ENCODE measurements at places on chromosomes 5 and 9.

GRCh38 chr9:104971511-104971910 lies 43.6 kb upstream of the ABCA1 start:
- no peak for DNase-seq

GRCh38 chr9:93874242-93874641 lies 80.9 kb downstream of the BARX1 start:
- DNase-seq, result no peak

DNA sequence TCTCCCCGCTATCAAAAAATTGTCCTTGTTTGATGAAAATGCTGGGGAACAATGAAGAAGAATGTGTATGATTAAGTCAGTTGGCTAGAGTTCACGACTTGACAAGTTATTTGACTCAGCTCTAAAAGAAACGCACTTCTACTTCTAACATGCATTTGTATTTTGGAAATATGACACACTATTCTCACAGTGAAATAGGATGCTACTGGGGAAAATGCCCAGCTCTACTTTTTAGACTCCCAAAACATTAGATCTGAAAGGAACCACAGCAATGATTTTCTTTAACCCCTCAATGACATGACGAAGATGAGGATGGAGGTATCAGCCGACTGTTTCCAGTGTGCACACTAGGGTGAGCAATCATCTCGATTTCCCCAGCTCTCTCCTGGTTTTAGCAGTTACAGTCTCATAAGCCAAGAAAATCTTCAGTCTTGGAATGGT lies 83.6 kb upstream of the PCSK1 start:
- no peak for DNase-seq

- DNase-seq, result no peak
Measured at GRCh38 chr9:92911511-92912475, 34.0 kb upstream of the ZNF484 start.

DNA sequence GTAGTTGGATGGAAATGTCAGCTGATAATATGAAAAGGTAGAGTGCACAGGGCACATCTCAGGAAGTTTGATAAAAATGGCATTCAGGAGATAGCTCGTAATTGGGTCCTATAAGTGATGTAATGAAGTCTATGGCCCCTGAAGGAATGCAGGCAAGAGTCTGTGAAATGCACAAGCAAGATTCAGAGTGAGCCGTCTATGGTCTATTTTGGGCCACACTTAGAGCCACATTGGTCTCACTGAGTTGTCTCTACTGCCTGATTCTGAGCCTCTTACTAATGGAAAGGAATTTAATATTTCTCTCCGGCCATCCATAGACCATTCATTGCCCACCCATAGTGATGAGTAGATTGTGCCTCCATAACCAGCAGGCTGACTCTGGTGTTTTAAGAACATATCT lies 111.3 kb upstream of the KCNN2 start:
- DNase-seq, result no peak

DNA sequence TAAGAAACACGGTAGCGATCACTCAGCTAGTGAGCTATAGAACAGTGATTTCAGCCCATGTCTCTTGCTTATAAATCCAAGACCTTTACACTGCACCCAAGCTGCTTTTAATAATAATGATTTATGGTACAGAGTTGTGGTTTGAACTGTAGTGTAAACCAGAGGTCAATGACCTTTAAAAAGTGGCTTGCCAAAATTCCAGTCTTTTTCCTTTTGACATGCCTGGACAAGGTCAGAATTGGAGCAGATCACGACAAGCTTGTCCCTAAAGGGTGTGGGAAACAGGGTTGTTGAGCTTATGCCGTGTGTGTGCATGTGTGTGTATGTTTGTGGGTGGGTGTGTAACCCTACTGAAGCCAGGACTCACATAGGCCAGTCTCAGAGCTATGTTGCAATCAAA lies 225.3 kb upstream of the CLINT1 start:
- DNase-seq, result peak; percentile 42

DNA sequence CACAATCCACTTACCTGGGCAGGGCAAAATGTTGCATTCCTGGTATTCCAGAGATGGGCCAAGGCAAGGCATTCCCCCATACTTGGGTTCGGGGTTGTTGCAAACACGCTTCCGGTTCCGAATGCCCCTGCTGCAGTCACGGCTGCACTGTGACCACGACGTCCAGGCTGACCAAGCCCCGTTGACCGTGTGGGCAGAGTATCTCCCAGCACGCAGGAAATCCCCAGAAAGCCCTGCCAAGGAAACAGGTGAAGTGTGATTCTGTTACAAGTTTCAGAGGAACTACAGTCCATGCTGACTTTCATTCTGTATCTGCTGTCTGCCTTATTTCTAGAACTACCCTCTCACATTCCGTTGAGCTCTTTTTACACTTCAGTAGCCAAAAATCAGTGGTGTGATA lies 483.0 kb downstream of the SEMA5A start:
- DNase-seq, result no peak

- no peak for DNase-seq
Measured at GRCh38 chr5:39880985-39881384, 456.2 kb upstream of the DAB2 start.

DNA sequence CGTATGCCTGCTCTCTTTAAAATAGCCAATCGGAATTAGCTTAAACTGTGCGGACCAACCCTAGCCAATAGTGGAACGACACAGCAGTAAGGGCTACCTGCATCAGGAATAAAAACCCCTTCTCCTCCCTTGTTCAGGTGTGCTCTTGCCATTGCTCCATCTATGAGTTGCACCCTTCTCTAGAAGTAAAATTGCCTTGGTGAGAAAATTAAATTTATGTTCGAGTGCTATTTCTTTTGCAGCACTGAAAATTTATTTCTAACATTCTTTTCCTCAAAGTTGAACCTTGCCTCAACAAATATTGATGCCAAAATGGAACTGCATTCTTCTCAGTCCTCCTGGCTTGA lies 102.5 kb upstream of the SHB start:
- DNase-seq, result no peak

DNA sequence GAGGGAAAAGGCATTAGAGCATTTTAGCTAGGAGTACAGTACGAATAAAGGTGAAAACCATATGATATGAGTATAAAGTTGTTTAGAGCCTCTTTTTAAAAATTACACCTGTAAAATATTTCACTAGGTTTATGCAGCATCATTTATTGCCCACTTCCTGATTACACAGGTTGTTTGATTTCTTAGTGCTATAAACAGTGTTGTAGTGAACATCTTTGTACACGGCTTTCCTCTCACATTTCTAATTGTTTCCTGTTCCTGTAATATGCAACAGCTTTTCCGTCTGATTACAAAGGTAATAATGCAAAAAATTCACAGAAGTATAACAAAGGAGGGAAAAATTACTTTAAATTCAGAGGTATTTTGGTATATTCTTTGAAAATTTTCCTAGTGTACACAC lies 13.0 kb downstream of the STOM start:
- DNase-seq, result no peak

GRCh38 chr9:34810187-34810524 lies 100.2 kb upstream of the CCL21 start:
- no peak for DNase-seq

GRCh38 chr5:110977915-110978314 lies 93.6 kb upstream of the TSLP start:
- no peak for DNase-seq

DNA sequence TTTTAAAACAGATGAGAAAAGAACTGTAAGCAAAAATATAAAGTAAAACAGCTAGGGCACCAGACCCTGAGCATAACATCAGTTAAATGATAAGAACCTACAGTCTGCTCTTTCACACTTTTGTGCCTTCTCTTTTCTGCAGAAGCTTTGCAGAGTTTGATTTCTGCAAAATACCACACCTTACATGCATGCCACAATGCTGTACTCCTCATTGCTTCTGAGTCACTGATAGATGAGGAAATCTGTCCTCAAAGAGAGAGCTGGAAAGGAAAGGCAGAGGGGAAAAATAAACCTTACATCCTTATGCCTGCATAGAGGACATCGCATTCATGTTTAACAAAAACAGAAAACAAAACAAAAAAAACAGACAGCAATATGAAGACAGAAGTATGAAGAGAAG lies 142.9 kb downstream of the ATPSCKMT start:
- no peak for DNase-seq

- peak; percentile 62 for DNase-seq
Measured at GRCh38 chr5:1315709-1316587, 21.1 kb upstream of the TERT start.

DNA sequence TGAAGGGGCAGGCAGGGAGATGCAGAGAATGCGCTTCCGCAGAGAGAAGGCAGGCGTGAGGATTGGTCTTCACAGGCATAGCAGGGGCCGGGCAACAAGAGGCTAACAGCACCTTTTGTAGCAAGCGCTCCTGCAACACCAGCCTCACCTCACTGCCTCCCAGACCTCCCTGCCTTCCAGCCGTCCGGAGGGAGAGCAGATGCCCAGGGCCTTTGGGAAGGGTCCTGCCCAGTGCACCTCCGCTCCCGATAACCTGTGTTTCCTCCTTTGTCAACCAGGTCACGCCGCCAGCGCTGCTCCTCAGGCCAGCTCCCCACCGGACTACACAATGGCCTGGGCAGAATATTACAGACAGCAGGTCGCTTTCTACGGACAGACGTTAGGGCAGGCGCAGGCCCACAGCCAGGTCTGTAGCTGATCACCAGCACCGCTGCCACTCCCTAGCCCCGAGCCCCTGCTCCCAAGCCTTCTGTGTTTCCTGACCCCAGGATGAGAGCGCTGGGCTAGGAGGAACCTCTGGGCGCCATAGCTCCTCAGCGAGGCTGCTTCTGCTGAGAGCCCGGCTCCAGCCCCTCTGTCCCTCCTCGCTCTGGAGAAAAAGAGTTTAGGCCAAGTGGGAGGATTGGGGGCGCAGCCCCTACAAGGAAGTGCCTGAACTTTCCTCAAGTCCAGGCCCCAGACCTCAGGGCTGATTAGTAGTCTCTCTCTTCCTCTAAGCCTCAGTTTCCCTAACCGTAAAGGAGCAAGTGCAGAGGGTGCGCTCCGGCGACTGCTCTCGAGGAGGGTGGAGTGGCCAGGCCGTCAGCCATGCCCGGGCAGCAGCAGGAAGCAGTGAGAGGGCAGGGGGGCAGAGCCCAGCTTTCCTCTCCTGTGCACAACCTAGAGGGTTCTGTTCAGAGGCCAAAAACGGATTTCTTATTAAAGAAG lies 28.4 kb upstream of the PRDM12 start:
- no peak for DNase-seq

- DNase-seq, result no peak
Measured at GRCh38 chr9:96071076-96071814, 195.8 kb downstream of the ERCC6L2 start.

DNA sequence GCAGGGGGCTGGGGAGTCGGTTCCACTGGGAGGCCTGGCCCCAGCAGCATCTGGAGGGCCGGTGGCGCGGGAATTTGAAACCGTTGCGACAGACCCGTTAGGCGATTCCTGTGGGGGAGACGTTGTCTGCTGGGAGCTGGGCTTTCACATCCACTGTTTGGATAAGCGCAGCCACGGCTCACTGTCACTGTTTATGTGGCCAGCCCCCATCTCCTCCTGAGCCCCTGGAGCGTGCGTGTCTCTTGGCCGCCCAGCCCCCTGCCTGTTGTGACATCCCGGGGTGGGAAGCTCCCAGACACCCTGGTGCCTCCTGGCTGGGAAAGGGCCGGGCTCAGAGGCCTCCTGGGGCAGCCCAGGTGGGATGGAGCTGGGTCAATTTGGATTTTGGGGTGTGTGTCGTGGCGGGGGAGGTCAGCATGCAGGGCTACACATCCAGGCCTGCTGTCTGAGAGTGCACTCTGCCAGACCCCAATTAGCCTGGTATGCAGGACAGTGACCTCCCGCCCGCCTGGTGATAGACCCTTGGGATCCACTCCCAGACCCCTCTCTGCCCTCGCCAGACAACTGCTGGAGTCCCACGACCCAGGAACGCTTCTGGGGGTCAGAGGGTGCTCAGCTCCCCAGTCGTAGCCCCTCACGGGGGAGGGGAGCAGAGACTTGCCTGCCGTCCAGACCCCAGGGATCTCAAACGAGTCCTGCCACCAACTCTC lies 62.0 kb upstream of the RNU6ATAC start:
- DNase-seq, result peak; percentile 87

DNA sequence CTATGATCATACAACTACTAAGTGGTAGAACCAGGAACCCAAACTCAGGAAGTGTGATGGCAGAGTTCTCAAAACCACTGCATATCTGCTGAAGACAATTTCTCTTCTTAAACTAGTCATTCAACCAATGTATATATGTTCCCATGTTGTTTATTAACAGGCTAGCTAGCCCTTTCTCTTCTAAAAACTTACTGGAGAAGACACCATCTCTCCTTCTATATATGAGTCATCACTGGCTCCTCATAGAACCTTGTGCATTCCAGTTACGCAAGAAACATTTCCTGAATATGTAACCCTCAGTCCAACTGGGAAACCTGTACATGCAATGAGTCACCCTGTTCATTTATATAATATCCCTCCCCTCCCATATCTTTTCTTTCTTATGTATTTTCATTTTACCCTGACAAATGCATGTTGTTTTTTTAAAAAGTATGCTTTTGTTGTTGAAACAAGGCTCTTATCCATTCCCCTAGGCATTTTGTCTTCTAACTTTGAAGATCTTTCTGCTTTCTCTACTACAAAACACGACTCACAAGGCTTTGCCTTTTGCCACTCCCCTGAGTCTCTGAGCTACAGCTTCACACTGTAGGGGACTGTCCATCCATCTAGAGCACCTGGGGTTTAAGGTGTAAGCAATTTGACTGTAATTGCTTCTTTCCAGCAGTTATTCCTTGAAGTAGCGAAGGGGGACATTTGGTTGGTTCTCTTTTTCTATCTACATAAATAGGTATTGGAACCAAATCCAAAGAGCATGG lies 119.5 kb downstream of the ANXA1 start:
- no peak for DNase-seq

GRCh38 chr5:123671042-123671441 lies 159.1 kb downstream of the CSNK1G3 start:
- DNase-seq, result peak; percentile 67

- peak; percentile 38 for DNase-seq
Measured at GRCh38 chr9:120938851-120939250, 12.3 kb upstream of the TRAF1 start.

- DNase-seq, result no peak
Measured at GRCh38 chr5:160837749-160838593, 14.0 kb downstream of the ATP10B start.

- DNase-seq, result peak; percentile 83
Measured at GRCh38 chr9:38032266-38033110, 36.5 kb downstream of the SHB start.

- DNase-seq, result no peak
Measured at GRCh38 chr9:88807426-88807825, 183.8 kb upstream of the S1PR3 start.

GRCh38 chr9:121262423-121262822 lies 5.5 kb upstream of the GSN start:
- no peak for DNase-seq

GRCh38 chr5:149999866-150000255 lies 593 bp downstream of the TIGD6 start:
- DNase-seq, result no peak

GRCh38 chr5:122653087-122654017 lies 121.5 kb upstream of the SNX2 start:
- DNase-seq, result peak; percentile 30

DNA sequence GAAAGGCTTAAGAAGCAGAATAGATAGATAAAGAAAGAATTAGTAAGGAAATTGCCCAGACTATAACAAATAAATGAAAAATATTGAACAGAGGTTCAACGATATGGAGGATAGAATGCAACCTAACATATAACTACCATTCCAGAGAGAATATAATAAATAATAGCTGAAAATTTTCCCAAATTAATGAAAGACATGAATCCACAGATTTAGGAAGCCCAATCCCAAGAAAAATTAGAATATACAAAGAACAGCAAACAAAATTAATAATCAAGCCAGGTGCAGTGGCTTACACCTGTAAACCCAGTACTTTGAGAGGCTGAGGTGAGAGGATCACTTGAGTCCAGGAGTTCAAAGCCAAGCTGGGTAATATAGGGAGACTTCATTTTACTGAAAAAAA lies 27.8 kb upstream of the FNIP1 start:
- no peak for DNase-seq

Data from renal pelvis (tissue), 12 donors.